ENCODE measurements at places on chromosomes 1 and 21. TPM values are rescaled to one million over a fixed set of nuclear protein-coding genes. Genes with fewer than 3 reads are reported as not detected.

DNA sequence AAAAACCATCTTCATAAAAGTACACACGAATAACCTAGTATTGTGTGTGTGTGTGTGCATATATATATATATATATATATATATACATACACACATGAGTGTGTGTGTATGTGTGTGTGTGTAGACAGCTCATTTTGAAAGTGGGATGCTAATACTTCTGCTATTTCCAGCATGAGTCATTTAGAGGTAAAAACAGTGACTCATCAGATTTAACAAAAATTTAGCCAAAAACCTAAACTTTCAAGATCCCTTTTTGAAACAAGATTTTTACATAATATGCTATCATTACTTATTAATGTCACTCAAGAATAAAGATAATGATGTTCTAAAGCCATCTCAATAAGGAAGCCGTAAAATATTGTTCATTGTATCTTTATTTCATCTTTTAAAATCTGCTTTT is 35.6 kb upstream of the ADGRL4 start:
- H3K27me3 ChIP-seq: no peaks in the 10 kb centered on the region
- no peaks in the 10 kb centered on the region for H3K4me1 ChIP-seq
- H3K4me3 ChIP-seq: no peak overlapping the region
- peaks cover 13% of the 10 kb centered on the region for H3K36me3 ChIP-seq

DNA sequence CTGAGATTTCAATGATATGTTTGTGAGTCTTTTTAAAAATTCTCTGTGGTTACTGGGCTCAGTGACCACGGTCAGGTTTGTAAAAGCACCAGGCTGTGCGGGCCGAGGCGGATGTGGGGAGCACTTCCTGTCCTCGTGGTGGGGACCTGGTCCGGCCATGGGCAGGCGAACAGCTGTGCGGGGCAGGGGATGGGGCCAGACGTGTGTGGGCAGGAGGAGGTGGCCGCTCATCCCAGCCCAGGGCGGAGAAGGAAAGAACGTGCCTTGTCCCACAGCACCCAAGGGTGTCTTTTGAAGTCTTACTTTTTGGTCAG is 5.2 kb upstream of the OXCT2 start:
- no peak for DNase-seq
- H3K27ac ChIP-seq: no peak overlapping the region
- no peak overlapping the region for H3K4me3 ChIP-seq
- no peaks in the 10 kb centered on the region for H3K36me3 ChIP-seq

DNA sequence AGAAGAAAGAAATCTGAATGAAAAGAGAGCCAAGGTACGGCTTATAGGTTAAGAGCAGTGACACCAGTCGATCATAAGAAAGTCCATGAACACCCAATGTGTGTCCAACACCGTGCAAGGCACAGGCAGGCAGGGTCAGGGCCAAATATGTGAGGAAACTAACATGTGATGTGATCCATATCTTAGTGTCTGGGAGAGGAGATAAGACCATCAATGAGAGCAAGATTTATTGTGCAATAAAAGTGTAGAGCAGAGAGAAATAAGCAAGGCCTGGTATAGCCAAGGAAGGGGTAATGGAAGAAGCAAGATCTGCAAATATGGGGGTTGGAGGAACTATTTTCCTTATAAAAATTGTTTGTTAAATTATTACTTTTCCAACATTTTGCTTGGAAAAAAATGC is 198.8 kb downstream of the CRB1 start:
- H3K36me3 ChIP-seq: no peaks in the 10 kb centered on the region
- H3K4me1 ChIP-seq: no peaks in the 10 kb centered on the region
- no peaks in the 10 kb centered on the region for H3K27me3 ChIP-seq
- no peak overlapping the region for H3K4me3 ChIP-seq
- DNase-seq: no peak
- H3K27ac ChIP-seq: no peak overlapping the region

- H3K27ac ChIP-seq: no peak overlapping the region
- DNase-seq: no peak
- no peaks in the 10 kb centered on the region for H3K36me3 ChIP-seq
- H3K4me1 ChIP-seq: peaks cover 12% of the 10 kb centered on the region
Observed at GRCh38 chr1:35692317-35692716, 26.4 kb downstream of the C1orf216 start.

LMOD1 gene
- 0.19 TPM for total RNA-seq

- no peak for DNase-seq
- no peaks in the 10 kb centered on the region for H3K27me3 ChIP-seq
- no peak overlapping the region for H3K4me3 ChIP-seq
- no peak overlapping the region for H3K27ac ChIP-seq
Observed at GRCh38 chr21:35400233-35400939, 351.3 kb upstream of the RUNX1 start.

DNA sequence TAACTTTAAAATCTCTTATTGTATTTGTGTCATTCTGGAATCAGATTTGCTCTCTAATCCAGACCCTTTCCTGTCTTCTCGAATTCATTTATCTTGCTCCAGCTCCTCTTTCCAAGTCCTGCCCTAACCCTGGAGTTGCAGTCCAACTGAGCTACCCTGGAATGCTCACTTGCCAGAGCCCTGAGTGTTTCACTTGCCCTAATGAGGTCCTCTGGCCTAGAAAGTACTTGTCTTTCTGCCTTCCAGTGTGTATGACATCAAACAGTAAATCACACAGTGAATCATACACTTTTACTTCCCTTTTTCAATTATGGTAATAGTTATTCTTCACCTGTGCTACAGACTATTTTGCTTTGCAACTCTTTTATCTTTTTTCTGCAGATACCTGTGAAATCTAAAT is 96.9 kb downstream of the NEK7 start:
- H3K27me3 ChIP-seq: no peaks in the 10 kb centered on the region
- no peaks in the 10 kb centered on the region for H3K4me1 ChIP-seq
- H3K4me3 ChIP-seq: no peak overlapping the region
- DNase-seq: no peak
- H3K36me3 ChIP-seq: peaks cover 4% of the 10 kb centered on the region

DNA sequence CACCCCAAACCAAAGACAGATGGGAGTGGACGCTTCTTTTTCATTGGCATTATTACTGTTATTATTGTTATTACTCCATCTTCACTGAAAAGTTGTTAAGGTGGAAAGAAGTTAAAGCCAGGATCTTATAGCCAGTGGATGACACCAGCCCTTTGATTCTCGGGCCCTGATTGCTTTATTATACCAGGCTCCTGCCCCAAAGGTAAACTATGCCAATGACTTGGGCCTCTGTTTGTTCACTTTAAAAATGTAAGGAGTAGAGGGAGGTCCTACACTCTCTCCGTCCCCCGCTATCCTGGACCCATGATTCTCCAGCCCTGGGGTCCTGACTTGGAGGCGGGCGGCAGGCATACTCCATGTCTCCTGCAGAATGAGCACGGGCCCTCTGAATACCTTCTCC is 106.8 kb downstream of the TOMM20 start:
- peaks cover 59% of the 10 kb centered on the region for H3K4me1 ChIP-seq
- no peak overlapping the region for H3K4me3 ChIP-seq
- H3K27ac ChIP-seq: no peak overlapping the region
- DNase-seq: no peak
- no peaks in the 10 kb centered on the region for H3K27me3 ChIP-seq

ZRANB2 gene
- total RNA-seq: 112 TPM

- H3K4me1 ChIP-seq: no peaks in the 10 kb centered on the region
- H3K27ac ChIP-seq: no peak overlapping the region
- no peaks in the 10 kb centered on the region for H3K36me3 ChIP-seq
- no peak for DNase-seq
Observed at GRCh38 chr1:166184897-166185296, 18.1 kb upstream of the FAM78B start.

DNA sequence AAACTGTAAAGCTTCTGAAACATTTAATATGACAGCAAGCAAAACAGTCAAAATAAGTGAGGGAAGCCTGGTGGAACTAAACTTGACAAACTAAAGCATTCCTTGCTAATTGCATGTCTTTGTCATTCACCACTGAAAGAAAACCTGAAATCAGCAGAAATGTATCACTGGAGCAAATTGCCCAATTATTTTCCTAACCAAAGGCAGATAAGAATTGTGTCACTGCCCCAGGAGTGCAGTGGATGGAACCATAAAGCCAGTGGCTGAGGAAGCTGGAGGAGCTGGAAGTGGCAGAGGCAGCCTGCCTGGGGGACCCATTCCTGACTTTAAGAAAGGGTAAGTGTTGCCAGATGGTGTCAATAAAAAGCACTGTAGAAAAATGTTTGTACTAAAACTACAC is 2.7 kb upstream of the SLC30A10 start:
- no peak overlapping the region for H3K27ac ChIP-seq
- peaks cover 38% of the 10 kb centered on the region for H3K27me3 ChIP-seq
- no peak for DNase-seq
- peaks cover 9% of the 10 kb centered on the region for H3K4me1 ChIP-seq

HSPA13 gene
- total RNA-seq: 40.9 TPM

SPRR1B gene
- not detected for total RNA-seq

DNA sequence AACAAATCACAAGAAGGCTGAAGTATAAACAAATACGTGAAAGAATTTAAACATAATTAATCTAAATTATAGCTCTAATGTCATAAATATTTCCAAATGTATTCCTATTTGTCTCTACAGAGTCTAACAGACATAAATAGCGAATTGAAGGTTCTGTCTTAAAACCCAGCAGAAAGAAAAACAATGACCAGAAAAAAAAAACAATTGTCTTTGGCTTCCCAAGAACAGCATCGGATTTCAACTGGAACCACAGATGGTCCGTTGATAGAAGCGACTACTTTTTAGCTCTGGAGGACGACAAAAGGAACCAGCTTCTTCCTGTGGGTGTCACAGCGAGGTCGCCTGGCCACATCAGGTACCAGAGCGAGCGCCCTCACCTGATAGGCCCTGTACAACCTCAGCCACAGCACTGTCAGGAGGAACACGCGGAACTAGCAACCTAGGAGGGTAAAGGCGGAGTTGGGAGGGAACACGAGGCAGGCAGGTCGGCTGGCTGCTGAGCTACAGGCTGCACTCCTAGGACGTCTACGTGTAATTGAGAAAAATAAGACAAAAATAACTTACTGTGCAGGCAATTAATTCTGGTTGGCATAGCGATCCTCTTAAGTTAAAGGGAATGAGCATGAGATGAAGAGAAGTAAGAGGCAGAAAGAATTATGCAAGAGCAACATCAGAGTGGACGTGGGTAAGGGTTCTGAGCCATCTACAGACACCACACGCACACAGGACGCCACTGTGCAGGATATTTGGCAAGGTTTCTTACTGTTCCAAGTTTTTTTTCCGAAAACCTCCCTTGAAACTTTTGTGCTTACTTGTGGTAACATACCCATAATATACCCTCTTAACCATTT is 16.7 kb upstream of the PRDM15 start:
- H3K4me3 ChIP-seq: no peak overlapping the region
- H3K27ac ChIP-seq: no peak overlapping the region
- DNase-seq: no peak
- no peaks in the 10 kb centered on the region for H3K36me3 ChIP-seq
- no peaks in the 10 kb centered on the region for H3K27me3 ChIP-seq
- peaks cover 35% of the 10 kb centered on the region for H3K4me1 ChIP-seq

- H3K27ac ChIP-seq: no peak overlapping the region
- no peaks in the 10 kb centered on the region for H3K27me3 ChIP-seq
- no peak overlapping the region for H3K4me3 ChIP-seq
- no peaks in the 10 kb centered on the region for H3K36me3 ChIP-seq
- DNase-seq: peak; percentile 3
- H3K4me1 ChIP-seq: no peaks in the 10 kb centered on the region
Observed at GRCh38 chr1:144101397-144102045, 129.7 kb upstream of the FAM72C start.

GRCh38 chr1:168431882-168432281 is 111.9 kb downstream of the XCL2 start:
- peaks cover 3% of the 10 kb centered on the region for H3K27me3 ChIP-seq
- DNase-seq: no peak
- no peaks in the 10 kb centered on the region for H3K36me3 ChIP-seq
- H3K27ac ChIP-seq: no peak overlapping the region

GRCh38 chr1:206445911-206446356 is 24.3 kb upstream of the IKBKE start:
- H3K27ac ChIP-seq: no peak overlapping the region
- peaks cover 32% of the 10 kb centered on the region for H3K36me3 ChIP-seq
- H3K4me1 ChIP-seq: peaks cover 4% of the 10 kb centered on the region
- DNase-seq: no peak
- no peaks in the 10 kb centered on the region for H3K27me3 ChIP-seq
- no peak overlapping the region for H3K4me3 ChIP-seq

DNA sequence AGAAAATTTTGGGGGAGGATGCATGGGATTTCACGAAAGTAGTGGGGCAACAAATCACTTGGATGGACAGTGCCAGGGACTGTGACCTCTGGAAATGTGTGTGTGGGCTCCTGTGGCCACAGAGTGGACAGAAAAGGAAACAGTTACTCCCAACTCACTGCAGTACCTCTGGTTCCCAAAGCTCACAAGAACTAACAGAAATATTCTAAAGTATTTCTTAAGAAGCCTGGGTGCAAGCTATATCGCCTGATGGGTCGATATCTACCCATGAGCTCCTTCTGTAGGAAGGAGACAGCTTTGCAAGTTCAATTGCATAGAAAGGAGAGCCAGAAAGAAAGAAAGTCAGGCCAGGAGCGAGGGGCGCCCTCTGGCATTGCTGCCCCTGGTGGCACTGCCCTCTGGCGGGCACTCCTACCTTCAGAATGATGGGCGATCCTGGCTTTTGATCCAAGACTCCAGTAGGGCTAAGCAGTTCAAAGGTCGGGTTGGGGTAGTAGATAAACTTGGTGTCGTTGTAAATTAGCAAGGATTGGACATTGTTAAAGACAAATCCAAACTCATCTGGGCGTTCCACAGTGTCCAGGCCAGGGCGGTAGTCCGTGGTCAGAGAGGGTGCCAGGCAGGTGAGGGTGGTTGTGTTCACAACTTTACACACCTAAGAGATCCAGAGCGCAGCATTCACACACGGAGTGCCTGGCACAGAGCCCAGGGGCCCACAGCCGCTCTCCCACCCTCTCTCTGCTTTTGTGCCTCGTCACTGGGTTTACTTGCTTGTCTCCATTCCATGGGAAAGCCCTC is 134.7 kb upstream of the CD34 start:
- no peaks in the 10 kb centered on the region for H3K27me3 ChIP-seq
- H3K4me3 ChIP-seq: no peak overlapping the region
- peaks cover 45% of the 10 kb centered on the region for H3K4me1 ChIP-seq
- DNase-seq: no peak

LSS gene
- total RNA-seq: 225 TPM

- no peaks in the 10 kb centered on the region for H3K4me1 ChIP-seq
- H3K27me3 ChIP-seq: no peaks in the 10 kb centered on the region
- H3K27ac ChIP-seq: peak overlapping the region; percentile 7
- H3K36me3 ChIP-seq: no peaks in the 10 kb centered on the region
- no peak overlapping the region for H3K4me3 ChIP-seq
Observed at GRCh38 chr1:170041423-170042192, 32.9 kb downstream of the KIFAP3 start.

GRCh38 chr1:53511933-53512806 is 53.0 kb downstream of the DMRTB1 start:
- no peak for DNase-seq
- H3K27me3 ChIP-seq: no peaks in the 10 kb centered on the region
- no peak overlapping the region for H3K4me3 ChIP-seq
- H3K27ac ChIP-seq: no peak overlapping the region
- peaks cover 15% of the 10 kb centered on the region for H3K4me1 ChIP-seq

S100A7A gene
- total RNA-seq: not detected

Measured in neural crest cell (in vitro differentiated cells).